ENCODE measurements at places on chromosomes 5 and 9.

- H3K36me3 ChIP-seq, result peaks cover 25% of the 10 kb centered on the region
- peaks cover 4% of the 10 kb centered on the region for H3K4me1 ChIP-seq
- no peaks in the 10 kb centered on the region for H3K27me3 ChIP-seq
- no peak overlapping the region for H3K4me3 ChIP-seq
- no peak overlapping the region for H3K27ac ChIP-seq
- DNase-seq, result no peak
These were observed 40.9 kb downstream of the TNPO1 start for GRCh38 chr5:72857396-72857795.

- H3K4me3 ChIP-seq, result no peak overlapping the region
- no peak for DNase-seq
These were observed 88.5 kb upstream of the SPDL1 start for GRCh38 chr5:169494941-169495548.

- no peak for DNase-seq
- H3K27me3 ChIP-seq, result no peaks in the 10 kb centered on the region
- no peak overlapping the region for H3K27ac ChIP-seq
These were observed 2.3 kb upstream of the HK3 start for GRCh38 chr5:176901260-176902101.

GRCh38 chr5:61394078-61394704 is 62.1 kb downstream of the ZSWIM6 start:
- no peak overlapping the region for H3K4me3 ChIP-seq
- DNase-seq, result no peak
- peaks cover under 1% of the 10 kb centered on the region for H3K4me1 ChIP-seq

DNA sequence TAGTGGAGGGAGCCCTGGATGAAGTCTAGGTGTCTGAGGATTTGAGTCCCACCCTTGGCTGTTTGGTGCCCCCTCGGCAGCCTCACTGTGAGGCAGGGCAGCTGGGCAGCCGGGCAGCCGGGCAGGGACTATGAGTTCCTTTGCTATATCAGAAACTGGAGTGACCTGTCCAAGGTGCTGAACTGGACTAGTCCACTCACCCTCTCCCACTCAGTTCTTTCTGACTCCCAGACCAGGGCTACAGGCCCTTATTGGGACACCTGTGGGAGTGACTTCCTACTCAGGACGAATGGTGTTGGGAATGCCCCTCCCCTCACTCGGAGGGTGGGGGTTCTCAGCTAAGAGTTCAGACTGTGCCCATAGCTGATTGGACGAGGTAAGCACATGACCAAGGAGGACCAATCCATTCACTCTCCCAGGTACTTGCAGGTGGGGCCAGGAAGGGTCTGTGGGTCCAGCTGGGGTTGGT is 34.1 kb upstream of the RAPGEF1 start:
- no peaks in the 10 kb centered on the region for H3K36me3 ChIP-seq
- no peak overlapping the region for H3K4me3 ChIP-seq
- no peaks in the 10 kb centered on the region for H3K4me1 ChIP-seq
- no peak overlapping the region for H3K27ac ChIP-seq
- DNase-seq, result peak; percentile 91
- H3K27me3 ChIP-seq, result no peaks in the 10 kb centered on the region

- no peaks in the 10 kb centered on the region for H3K36me3 ChIP-seq
- DNase-seq, result no peak
- peaks cover 10% of the 10 kb centered on the region for H3K4me1 ChIP-seq
- no peaks in the 10 kb centered on the region for H3K27me3 ChIP-seq
- H3K4me3 ChIP-seq, result no peak overlapping the region
These were observed 270.0 kb downstream of the ADAMTSL1 start for GRCh38 chr9:18743971-18744370.

DNA sequence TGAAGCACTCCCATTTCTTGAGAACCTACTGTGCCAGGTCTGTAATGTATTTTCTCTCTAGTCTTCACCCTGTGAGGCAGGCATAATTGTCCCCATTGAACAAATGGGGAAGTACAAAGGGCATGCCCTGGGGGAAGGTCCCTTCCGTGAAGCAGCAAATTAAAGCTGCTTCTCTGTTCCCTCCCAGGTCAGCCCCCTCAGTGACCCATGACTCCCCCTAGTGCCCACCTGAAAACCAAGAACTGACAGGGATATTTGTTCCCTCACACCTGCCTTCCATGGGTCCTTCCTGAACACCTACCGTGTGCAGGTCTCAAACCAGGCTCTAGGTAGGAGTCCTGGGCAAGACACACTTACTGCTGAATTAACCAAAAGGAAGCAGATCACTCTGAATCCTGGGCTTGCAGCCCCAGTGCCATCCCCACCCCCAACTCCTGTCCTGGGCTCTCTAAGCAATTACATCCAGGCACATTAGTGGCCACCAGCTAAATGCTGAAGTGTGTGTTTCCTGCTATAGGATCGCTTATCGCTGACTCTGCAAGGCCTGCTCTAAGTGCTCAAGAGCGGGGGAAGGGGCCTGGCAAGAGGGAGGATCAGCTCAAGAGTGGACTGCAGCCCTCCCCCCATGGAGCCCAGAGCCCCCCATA is 254.8 kb downstream of the CDK5RAP2 start:
- no peak overlapping the region for H3K4me3 ChIP-seq
- no peak overlapping the region for H3K27ac ChIP-seq
- no peaks in the 10 kb centered on the region for H3K4me1 ChIP-seq
- no peaks in the 10 kb centered on the region for H3K36me3 ChIP-seq
- no peaks in the 10 kb centered on the region for H3K27me3 ChIP-seq

DNA sequence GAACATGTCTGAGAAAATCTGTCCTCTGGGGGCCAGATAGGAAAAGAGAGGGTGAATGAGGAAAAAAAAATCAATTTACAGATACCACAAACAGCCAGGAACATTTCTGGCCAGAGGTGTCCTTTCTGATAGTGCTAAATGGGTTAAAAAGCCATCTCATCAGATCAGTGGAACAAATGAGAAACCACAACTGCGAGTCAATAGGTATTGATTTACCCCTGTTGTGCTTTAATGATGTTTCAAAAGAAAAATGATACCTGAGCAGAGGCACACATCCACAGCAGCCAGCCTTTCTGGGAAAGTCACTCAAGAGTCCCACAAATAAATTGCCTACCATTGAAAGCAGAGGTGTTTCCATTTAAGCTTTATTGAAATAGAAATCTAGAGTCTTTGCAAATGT is 79.3 kb upstream of the PTGER4 start:
- no peak overlapping the region for H3K27ac ChIP-seq
- H3K4me3 ChIP-seq, result no peak overlapping the region
- DNase-seq, result no peak
- H3K4me1 ChIP-seq, result no peaks in the 10 kb centered on the region
- H3K27me3 ChIP-seq, result no peaks in the 10 kb centered on the region
- H3K36me3 ChIP-seq, result no peaks in the 10 kb centered on the region

- no peak for DNase-seq
- no peaks in the 10 kb centered on the region for H3K36me3 ChIP-seq
- no peak overlapping the region for H3K4me3 ChIP-seq
- no peaks in the 10 kb centered on the region for H3K27me3 ChIP-seq
- peaks cover 4% of the 10 kb centered on the region for H3K4me1 ChIP-seq
- peak overlapping the region; percentile 49 for H3K27ac ChIP-seq
These were observed 4.1 kb downstream of the PLPP1 start for GRCh38 chr5:55530669-55531068.

GRCh38 chr9:121305269-121305994 is 37.5 kb downstream of the GSN start:
- no peak overlapping the region for H3K4me3 ChIP-seq
- DNase-seq, result no peak
- no peaks in the 10 kb centered on the region for H3K27me3 ChIP-seq
- H3K36me3 ChIP-seq, result peaks cover 39% of the 10 kb centered on the region

DNA sequence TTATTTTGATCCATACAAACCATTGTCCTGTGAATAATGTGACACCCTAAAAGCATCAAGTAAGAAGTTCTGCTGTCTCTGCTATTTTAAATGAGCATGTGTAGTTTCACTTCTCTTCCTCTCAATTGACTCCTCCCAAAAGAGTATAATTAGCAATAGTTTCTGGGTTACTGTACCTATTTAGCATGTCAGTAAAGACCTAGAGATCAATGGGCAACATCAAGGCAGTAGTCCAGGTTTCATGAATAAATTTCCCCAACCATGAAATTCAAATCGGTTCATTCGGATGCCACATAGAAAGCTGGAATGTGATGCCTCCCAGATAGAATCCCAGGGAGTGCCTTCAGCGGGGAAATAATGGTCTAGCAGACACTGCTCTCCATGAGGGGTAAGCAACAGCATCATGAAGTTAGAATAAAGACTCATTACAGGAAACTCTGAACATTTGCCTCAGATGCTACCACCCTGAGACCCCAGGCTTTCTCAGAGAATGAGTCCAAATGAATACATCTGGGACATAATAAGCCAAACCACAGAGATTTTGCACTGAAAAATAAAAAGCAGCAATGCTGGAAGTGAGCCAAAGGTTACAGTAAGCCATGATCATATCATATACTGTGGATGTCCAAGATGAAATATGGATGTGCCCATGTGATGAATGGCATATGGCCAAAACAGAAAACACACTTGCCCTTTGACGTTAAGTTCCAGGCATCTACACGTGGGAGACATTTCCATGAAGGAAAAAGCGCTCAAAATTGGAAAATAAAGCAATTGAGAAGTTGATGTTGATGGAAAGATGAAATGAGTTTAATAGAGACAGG is 1107.0 kb upstream of the SEMA6A start:
- DNase-seq, result no peak
- H3K27ac ChIP-seq, result no peak overlapping the region
- H3K36me3 ChIP-seq, result no peaks in the 10 kb centered on the region
- no peaks in the 10 kb centered on the region for H3K4me1 ChIP-seq
- H3K27me3 ChIP-seq, result no peaks in the 10 kb centered on the region
